ENCODE measurements at places on chromosomes 2 and 18. TPM values are rescaled to one million over a fixed set of nuclear protein-coding genes. Genes with fewer than 3 reads are reported as not detected.
A peak's percentile ranks its signal among the peaks of the same experiment; 100 is the strongest.

GRCh38 chr18:43587538-43588153 is 310.4 kb upstream of the SYT4 start:
- peak; percentile 50 for DNase-seq

The LAMA1 gene
- 7.5 TPM for total RNA-seq

GRCh38 chr2:154067124-154067523 is 195.4 kb downstream of the GALNT13 start:
- no peak for DNase-seq

GRCh38 chr2:239697399-239698164 is 296.8 kb upstream of the HDAC4 start:
- no peak for DNase-seq

DNA sequence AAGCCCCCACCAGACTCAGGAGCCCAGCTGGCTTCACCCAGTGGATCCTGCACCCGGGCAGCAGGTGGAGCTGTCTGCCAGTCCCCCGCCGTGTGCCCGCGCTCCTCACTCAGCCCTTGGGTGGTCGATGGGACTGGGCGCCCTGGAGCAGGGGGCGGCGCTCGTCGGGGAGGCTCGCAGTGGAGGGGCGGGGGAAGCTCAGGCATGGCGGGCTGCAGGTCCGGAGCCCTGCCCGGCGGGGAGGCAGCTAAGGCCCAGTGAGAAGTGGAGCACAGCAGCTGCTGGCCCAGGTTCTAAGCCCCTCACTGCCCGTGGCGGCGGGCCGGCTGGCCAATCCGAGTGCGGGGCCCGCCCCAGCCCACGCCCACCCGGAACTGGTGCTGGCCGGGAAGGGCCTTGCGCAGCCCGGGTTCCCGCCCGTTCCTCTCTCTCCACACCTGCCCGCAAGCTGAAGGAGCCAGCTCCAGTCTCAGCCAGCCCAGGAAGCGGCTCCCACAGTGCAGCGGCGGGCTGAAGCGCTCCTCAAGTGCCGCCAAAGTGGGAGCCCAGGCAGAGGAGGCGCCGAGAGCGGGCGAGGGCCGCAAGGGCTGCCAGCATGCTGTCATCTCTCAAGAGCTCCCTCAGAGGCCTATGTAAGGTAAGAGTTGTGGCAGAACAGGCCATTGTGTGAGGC is 1307.8 kb upstream of the TMEFF2 start:
- DNase-seq, result no peak

The SRD5A2 gene
- not detected for total RNA-seq

GRCh38 chr2:219939647-219940046 is 312.2 kb downstream of the SLC4A3 start:
- DNase-seq, result no peak

DNA sequence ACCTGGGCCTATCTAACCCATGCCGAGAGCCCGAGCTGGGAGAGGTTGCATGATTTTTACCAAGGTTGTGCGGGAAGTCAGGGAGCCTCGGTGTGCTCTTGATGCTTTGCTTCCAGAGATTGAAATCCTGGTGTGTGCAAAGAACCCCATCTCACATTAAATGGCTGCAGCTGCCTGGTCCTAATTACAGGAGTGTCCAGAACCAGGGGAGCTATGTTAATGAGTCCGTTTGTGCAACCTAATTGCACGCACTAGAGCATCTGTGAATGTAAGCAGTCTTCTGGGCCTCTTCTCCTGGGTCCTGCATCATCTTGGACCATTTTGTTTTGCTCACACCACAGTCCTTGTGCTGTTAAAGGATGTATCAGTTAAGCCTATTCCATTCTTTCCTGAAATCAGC is 263.8 kb downstream of the AGAP1 start:
- DNase-seq, result no peak

The SULT1C2 gene
- not detected for total RNA-seq

The PSMD1 gene
- total RNA-seq, result 161 TPM

DNA sequence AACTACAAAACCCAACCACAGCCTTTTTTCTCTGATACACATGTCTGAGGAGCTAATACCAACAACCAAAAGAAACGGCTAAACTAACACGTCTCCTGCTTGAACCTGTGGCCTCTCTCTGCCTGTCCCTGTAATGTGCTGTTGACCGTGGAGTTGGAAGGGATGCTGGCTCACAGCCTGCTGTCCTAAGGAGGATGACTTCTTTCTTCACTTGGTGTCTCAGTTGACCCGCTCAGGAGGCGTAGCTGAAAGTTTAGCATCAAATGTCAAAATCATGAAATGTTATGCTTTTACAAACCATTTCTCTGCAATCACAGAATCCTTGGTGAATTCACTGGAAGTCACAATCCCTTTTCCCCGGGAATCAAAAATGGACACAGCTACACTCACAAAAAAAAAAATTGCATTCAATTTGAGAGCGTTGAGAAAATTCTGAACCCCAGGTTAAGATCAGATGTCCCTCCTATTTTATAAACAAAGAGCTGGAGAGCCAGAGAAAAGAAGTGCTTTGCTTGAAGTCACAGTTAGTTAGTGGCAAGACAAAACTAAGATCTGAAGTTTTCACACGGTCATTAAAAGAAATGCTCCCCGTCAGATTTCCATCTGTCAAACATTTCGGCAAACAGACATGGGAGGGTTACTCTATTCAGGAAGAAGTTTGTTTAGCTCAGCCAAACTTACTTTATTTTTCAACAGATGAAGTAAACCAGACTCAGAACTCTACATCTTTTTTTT is 74.3 kb downstream of the IRS1 start:
- DNase-seq, result no peak

DNA sequence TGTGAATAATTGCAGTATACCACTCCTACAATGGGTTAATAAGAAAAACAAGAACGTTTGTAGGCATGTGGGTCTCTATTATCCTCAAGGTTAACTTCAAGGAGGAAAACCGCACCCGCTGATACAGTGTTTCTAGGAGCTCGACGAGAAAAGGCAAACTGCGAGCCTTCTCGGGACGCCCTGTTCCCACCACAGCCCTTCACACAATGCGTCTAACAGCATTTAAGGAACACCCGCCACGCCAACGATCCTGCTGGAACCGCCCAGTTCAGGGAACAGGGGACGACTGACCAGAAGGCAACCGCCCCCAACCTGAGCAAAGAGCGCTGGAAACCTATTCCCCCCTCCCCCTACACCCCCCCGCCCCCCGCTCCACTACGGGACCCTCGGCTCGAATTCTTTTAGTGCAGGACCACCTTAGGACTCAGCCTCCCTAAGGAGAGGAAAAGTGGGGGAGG is 710 bp upstream of the TMSB10 start:
- DNase-seq, result peak; percentile 15

The CPO gene
- not detected for total RNA-seq

The REG3A gene
- total RNA-seq, result not detected

GRCh38 chr18:79896738-79897137 is 54.7 kb downstream of the SLC66A2 start:
- DNase-seq, result no peak

The LRP1B gene
- total RNA-seq, result not detected

The MOGAT1 gene
- total RNA-seq, result not detected

The CAPN14 gene
- total RNA-seq, result 0.35 TPM

DNA sequence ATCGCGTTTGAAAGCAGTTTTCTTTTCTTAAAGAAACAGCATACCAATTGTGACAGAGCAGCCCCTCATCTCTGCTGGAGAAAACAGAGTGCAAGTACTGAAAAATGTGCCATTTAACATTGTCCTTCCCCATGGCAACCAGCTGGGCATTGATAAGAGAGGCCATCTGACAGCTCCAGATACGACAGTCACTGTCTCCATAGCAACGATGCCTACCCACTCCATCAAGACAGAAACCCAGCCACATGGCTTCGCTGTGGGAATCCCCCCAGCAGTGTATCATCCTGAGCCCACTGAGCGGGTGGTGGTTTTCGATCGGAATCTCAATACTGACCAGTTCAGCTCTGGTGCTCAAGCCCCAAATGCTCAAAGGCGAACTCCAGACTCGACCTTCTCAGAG is 9.5 kb downstream of the GRHL1 start:
- DNase-seq, result no peak

The SH3YL1 gene
- total RNA-seq, result 34.0 TPM

- DNase-seq, result no peak
These were observed 129.4 kb downstream of the TCF4 start for GRCh38 chr18:55458456-55459203.
